ENCODE measurements at places on chromosomes 6 and 20. TPM values are rescaled to one million over a fixed set of nuclear protein-coding genes. Genes with fewer than 3 reads are reported as not detected.

Gene PNPLA1
- not detected for polyA plus RNA-seq

Gene OOEP
- not detected for polyA plus RNA-seq

Gene PFDN4
- polyA plus RNA-seq, result 32.9 TPM

Gene TP53RK
- 2.5 TPM for polyA plus RNA-seq

Gene TEAD3
- polyA plus RNA-seq, result 8.5 TPM

Gene FAM217B
- 1.4 TPM for polyA plus RNA-seq

Gene HMGCLL1
- 8.1 TPM for polyA plus RNA-seq

Gene MDFI
- polyA plus RNA-seq, result 5.6 TPM

Gene GPRC6A
- polyA plus RNA-seq, result not detected

Gene RIPPLY2
- 2.6 TPM for polyA plus RNA-seq

Gene BPIFB4
- not detected for polyA plus RNA-seq

DNA sequence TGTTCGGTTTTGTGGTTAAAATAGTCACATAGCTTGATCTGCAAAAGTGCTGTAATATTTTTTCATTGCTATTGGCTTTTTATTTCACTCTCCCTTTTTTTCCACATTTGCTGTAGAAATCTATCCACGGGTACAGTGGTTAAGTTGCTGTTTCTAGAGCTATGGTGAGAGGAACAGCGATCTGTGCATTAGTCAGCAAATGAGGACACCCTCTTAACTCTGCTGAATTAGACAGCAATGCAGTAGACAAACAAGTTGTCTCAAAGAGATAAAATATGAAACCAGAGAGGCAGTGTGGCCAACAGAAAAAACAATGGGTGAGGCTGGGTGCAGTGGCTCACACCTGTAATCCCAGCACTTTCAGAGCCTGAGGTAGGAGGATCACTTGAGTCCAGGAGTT, 17.6 kb upstream of the SYNJ2 start:
- no peak for DNase-seq

GRCh38 chr20:4089756-4090487, 74.6 kb upstream of the RNF24 start:
- DNase-seq, result no peak

DNA sequence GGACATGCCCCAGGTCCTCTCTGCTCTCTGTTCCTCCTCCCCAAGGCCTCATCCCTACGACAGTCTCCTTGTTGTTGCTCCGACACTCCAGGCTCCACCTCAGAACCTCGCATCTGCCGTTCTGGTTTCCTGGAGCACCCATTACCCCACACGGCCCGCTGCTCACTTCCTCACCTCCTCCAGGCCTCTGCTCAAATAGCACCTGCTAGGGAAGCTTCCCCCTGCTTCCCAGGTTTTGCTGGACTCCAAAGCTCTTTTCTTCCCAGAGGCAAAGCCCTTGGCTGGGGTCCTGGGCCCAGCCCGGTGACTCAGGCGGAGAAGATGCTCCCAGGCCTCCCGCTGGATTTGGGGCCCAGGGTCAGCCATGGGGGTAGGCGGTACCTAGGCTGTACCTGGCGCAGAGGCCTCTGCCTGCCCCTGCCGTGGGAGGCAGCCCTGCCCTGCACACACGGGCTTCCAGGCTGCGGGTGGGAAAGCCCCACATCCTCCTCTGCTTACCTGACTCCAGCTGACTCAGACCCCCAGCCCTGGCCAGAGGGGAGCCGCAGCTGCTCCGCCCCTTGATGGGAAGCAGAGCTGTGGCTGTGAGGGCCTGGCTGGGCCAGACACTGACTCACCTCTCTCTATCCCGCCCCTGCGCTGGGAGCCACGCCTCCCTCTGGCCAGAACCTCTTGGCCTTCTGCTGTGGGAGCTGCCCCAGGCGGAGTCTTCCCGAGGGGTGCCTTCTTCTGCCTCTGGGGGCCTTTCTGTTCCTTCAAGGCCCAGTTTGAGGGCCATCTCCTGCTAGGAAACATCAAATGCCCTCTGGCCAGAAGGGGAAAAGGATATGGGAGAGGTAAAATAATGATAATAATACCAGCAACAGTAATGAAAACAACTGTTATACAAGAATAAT, 130.5 kb downstream of the CEBPB start:
- DNase-seq, result peak; percentile 87

DNA sequence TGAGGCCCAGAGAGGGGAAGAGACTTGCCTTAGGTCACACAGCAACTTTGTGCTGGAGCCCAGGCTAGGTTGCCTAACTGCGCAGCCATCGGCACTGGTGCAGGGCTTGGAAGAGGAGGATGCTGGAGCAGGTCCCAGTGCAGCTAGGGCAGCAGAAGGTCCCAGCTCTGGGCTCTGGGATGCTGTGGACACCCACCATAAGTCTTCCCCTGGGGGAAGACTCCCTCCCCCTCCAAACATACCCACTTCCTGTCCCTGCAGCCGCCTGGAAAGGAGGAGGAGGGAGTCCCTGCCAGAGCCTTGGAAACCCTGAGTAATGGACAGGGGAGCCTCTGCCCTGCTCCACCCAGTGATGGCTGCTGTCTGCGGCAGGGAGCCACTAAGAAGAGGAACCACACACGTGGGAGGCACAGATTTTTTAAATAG, 93.6 kb downstream of the NCR2 start:
- DNase-seq, result no peak

GRCh38 chr6:137901454-137901853, 34.4 kb downstream of the TNFAIP3 start:
- DNase-seq, result peak; percentile 50

- no peak for DNase-seq
Measured at GRCh38 chr6:43211955-43212354, 17.3 kb downstream of the DNPH1 start.

DNA sequence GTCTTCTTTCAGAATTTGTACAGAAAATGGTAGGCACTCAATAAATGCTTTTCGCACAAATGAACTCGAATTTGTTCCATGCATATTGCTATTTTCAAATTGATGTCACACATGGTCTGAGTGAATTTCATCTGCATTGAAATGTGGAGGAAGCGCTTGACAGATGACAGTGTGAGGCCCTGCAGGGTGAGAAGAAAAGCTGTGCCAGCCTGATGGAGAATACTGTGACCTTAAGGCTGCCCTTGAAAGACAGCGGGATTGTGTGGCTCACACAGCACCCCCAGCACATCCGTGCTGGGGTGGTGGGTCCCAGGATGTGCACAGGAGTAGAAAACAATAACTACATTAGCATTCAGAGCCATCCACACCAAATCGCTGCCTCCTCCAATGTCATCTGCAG, 14.8 kb upstream of the MCHR2 start:
- DNase-seq, result no peak

GRCh38 chr6:113491376-113491775, 365.8 kb upstream of the MARCKS start:
- no peak for DNase-seq

- DNase-seq, result no peak
Measured at GRCh38 chr6:65979120-65979519, 272.1 kb upstream of the EYS start.

- peak; percentile 49 for DNase-seq
Measured at GRCh38 chr6:160137989-160138835, 16.6 kb downstream of the SLC22A1 start.

DNA sequence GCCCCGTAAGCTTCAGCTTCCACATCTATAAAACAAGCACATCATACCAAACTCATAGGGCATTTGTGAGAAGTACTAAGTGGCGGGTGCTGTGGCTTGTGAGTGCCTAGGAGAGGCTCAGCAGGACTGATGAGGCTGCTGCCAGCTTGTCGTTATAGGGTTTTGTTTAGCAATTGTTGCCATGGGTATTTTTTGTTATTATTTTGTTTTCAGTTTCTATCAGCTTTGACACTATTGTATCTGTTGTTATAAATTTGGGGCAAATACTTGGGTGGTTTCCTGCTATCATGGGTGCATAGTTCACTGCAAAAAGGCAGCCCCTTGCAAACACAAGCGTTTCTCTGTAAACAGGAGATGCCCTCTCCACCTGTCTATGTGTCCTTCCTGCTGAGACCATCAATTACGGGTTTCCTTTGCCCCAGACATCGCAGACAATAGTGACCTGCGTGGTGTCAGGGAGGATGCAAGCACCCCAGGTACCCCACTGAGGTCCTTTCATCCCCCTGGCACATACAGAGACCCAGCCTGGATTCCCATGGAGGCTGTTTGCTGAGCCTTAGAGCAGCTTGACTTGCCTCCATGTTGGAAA, 3.1 kb upstream of the CCDC167 start:
- DNase-seq, result no peak

DNA sequence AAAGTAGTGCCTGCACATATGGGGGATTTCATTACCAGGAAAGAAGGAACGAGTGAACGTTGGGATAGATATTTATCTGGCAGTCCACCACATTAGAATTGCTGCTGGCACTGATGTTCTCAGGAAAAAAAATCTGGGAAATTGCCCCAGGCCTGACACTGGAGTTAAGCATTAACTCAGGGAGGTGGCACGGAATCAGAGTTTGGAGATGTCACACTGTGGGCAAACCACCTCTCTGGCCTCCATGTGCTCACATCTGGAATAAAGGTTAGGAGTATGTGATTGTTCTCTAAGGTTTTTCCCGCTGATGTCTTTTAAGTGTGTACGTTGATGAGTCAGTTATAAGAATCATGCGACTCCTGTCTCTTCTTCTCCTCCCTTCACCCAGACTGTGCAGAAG, 7.9 kb downstream of the TGM3 start:
- no peak for DNase-seq

- no peak for DNase-seq
Measured at GRCh38 chr6:38354905-38355304, 284.8 kb downstream of the BTBD9 start.

DNA sequence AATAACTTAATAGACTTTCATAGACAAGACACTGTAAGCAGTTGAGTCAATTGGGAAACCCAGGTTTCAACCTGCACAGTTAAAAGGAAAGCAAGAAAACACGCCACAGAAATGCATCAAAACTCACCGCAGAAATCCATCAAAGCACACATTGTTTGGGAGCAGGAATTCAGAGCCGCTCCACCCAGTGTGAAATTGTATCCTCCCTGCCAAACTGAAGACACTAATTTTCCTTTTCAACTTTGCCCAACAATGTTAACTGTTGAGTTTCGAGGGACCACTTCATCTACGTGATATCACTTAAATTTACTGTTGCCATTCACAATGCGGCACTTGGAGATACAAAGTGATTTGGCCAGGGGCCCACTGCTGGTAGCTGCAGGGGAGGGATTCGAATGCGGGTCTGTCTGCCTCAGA, 92.7 kb downstream of the DACT2 start:
- no peak for DNase-seq

GRCh38 chr20:1894951-1895673, at the start of gene SIRPA:
TSS of gene SIRPA (plus strand) at chr20:1895407. CDS start at chr20:1895448, 41 bp downstream.
- peak; percentile 54 for DNase-seq

- no peak for DNase-seq
Measured at GRCh38 chr6:37489697-37490336, 9.9 kb downstream of the CCDC167 start.

GRCh38 chr20:36550790-36551299, 9.5 kb downstream of the MYL9 start:
- no peak for DNase-seq

DNA sequence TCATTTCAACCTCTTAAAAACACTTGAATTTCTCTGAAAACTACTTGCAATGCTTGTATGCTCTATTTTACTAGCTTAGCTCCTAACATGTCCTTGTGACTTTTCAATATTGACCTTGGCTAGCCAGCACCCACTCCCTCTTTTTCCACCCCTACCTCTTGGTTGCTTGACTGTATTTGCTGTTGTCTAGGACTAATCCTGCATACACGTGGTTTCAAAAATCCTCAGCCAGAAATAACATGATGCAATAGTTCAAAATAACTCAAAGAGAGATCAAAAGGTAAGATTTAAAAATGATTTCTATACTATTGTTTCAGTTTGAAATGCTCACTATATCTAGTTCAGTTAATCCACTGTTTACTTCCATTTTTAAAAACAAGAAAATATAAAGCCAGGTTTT, 102.3 kb upstream of the TBX18 start:
- no peak for DNase-seq

DNA sequence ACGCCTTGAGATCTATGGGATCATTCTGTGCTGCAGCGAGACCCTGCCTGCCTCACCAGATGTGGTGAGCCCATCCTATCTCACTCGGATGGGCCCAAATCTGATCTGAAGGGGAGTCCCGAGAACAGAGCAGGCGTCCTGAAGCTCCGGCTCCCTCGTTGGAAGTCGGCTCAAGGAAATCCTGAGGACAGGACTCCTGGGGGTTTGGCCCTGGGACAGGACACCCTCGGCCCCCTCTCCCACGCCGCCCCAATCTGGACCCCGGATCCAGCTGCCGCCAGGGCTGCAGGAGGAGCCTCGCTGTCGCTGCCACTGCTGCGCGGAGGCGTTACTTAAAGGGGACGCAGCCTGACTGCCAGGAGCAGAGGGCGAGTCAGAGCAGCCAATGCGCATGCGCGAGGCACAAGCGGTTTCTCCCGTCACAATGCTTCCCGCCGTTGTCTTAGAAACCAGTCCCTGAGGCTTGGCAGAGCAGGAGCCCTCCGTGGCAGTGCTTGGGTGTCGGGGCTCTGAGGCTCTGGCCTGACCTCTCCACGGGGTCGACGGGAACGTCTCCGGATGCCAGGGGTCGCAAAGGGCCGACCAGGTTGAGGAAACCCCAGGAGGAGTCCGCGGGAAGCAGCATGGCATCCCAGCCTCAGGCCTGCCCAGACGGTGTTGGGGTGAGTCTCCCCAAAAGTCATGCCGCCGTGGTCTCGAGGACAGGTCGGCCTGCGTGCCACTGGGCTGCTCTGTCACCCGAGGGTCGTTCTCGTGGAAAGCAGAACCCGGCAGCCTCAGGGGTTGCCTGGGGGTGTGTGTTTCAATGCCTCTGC, 1567.8 kb upstream of the DEFB115 start:
- peak; percentile 63 for DNase-seq

DNA sequence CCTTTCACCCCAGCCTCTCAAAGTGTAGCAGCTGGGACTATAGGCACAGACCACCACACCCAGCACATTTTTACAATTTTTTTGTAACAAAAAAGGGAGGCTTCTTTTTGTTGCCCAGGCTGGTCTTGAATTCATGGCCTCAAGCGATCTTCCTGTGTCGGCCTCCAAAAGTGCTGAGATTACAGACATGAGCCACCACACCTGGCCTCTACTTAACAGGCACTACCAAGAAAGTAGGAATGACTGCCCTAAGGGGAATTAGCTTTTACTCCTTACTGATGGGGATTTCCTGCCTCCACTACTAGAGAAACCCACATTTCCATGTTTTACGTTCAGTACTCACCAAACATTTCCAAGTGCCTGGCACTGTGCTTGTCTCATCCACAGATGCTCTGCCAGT, 109.6 kb downstream of the CARMIL1 start:
- DNase-seq, result no peak

DNA sequence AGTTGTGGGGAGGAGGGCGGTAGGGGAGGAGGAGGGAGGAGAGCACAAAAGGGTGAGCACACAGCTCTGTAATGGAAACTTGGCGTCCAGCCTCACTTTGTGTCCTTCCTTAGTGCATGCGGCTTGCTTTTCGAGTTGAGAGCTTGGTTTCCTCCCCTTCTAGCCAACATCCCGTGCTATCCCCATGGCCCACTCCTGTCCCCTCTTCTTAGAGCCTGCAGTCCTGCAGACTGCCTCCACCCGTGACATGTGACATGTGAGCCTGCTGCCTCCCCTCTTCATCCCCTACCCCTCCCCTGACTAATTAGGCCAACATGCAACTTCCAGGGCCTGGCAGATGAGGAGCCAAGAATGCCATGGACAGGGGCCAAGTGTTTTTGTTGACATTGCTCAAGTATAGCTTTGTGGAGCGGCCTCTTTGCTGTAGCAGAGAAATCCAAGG, 63.2 kb downstream of the SLC24A3 start:
- peak; percentile 37 for DNase-seq

GRCh38 chr6:69456086-69456485, 340.7 kb downstream of the LMBRD1 start:
- no peak for DNase-seq

All from pancreas (tissue), 10 donors.